KG1 (cell line): ENCODE measurements at places on chromosomes 1 and 21.

DNA sequence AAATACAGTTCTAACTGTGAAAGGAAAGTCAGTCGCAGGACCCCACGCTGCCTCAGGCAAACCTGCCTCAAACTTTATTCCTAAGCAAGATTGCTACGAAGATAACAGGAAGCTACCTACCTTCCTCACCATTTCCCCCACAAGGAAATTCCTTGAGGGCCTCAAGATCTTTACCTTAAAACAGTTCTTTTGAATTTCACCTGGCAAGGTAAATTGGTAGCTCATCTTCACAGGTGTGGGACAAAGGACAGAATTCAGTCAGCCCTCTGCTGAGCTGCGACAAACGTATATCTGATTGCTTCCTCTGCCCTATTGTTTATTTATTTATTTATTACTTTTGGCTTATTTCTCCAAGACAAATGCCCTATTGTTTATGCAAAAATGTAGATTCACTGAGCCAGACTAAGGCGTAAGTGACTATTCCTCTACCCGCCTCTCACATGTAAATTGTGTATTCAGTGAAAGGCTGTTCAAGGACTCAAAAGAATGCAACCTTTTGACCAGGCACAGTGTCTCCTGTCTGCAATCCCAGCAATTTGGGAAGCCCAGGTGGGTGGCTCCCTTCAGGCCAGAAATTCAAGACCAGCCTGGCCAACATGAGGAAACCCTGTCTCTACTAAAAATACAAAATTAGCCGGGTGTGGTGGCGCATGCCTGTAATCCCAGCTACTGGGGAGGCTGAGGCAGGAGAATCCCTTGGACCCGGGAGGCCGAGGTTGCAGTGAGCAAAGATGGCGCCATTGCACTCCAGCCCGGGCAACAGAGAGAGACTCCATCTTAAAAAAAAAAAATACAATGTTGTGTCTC lies 17.3 kb upstream of the PKNOX1 start:
- DNase-seq = no peak

DNA sequence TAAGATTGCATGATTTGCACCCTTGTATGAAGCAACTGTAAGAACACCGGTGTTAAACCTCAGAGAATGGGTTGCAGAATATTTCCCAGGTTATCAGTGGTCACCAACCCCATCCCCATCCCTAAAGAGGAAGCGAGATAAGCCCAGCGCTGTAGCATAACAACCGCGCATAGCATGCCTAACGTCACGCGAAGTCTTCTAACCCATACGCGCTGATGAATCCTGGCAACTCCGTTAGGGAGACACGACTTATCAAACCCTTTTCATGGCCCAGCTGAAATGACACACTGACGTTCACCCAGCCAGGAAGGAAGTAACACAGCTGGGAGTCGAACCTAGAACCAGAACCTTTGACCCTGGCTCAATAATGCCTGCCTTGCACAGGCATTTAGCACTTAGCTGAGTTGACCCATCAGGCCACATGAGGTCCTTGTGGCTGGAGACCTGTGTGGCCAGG lies 24.2 kb downstream of the TMEM51 start:
- no peak for DNase-seq

DNA sequence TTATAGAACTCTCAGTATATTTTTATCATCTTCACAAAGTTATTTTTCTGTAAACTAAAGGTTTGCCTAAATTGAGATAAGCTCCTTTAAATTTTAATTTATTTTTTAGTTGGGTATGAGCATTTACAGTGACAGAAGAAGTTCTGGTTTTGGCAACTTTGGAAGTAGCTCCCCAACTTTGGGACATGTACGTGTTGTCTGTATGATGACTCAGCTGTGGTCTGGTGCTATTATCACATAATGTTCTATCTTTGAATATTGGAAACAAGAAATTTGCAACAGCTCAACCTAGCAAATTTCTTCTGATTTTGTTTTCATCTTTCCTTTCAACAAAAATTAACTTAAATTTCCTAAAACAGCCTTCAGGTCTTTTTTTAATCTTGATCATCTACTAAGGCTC lies 46.6 kb upstream of the C1orf105 start:
- DNase-seq = no peak

GRCh38 chr1:22627331-22627730 lies 9.1 kb upstream of the C1QA start:
- DNase-seq = no peak

GRCh38 chr1:74193908-74194307 lies 4.1 kb downstream of the LRRIQ3 start:
- DNase-seq = no peak

DNA sequence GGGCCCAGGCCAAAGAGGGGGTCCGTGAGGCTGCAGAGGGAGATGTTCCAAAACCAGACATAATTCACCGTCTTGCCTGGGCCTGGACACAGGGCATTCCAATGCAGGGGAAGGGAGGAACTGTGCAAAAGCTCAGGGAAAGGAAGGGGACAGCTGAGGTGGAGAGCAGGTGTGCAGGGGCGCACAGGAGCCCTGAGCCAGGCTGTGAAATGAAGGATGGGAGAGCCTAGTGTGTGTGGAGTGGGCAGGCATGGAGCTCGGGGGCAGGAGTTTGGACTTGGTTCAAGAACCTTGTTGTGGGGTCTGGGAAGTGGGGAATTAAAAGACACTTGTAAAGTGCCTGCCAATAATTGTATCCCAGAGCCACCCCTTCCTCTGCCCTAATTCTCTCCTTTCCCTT lies 2.3 kb downstream of the TNNI1 start:
- no peak for DNase-seq

GRCh38 chr1:36506276-36506920 lies 23.7 kb upstream of the CSF3R start:
- no peak for DNase-seq

DNA sequence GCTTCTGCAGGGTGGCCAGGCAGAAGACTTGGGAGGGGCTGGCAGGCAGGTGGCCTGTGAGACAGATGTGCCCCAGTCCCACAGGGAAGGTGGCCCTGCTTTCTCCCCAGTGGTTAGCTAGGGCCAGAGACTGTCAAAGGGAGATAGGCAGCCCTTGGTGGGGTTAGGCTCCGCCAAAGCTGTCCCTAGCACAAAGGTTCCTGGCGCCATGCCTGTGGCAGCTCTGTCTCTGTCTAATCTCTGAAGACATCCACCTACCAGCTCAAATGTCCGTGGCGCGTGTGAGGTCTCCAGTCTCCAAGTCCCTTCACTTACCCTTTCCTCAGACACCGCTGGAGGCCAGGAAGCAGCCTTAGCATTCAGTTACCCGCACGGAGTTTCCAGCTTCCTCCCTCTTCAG lies 17.7 kb downstream of the TCP10L start:
- DNase-seq = no peak

GRCh38 chr1:202964791-202965410 lies 2.2 kb downstream of the CYB5R1 start:
- DNase-seq = no peak

GRCh38 chr1:31736675-31737074 lies 27.5 kb downstream of the ADGRB2 start:
- DNase-seq = no peak

DNA sequence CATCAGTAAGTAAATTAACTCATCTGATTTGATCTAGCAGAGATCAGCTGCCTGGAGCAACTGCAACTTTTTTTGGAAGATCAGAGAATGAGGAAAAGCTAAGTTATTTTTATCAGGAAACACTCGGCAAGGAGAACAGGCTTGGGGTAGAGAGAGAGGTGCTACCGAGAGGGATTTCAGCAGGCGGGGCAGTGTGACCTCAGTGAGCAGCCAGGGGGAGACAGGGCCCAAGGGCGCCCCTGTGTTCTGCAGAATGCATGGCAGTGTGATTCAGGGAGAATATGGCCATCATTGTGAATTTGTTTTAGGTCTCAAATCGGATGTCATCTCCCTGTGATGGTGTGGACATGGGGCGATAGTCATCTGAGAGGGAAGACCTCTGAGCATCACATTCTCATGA lies 484.1 kb upstream of the VAMP3 start:
- DNase-seq = no peak

DNA sequence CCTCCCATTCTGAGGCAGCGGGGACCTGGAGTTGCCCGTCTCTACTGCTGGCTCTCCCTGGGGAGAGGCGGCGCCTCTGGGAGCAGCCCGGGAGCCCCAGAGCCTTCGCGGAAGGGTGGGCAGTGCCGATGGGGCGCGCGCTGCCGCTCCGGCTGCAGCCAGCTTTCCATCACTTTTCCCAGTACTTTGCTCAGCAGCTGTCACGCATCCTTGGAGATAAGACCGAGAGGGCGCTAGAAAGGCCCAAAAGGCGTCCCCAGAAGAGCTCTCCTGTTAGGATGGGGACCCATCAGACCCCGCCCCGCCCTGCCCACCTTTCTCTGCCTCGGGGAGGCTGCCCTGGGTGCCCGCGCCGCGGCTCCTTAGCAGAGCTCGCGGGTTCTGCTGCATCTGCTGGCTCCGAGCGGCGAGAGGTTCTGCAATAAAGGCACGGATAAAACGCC lies 534 bp downstream of the KCNH1 start:
- DNase-seq = no peak

- DNase-seq = no peak
These were observed 40.3 kb downstream of the PRRX1 start for GRCh38 chr1:170704256-170704655.

DNA sequence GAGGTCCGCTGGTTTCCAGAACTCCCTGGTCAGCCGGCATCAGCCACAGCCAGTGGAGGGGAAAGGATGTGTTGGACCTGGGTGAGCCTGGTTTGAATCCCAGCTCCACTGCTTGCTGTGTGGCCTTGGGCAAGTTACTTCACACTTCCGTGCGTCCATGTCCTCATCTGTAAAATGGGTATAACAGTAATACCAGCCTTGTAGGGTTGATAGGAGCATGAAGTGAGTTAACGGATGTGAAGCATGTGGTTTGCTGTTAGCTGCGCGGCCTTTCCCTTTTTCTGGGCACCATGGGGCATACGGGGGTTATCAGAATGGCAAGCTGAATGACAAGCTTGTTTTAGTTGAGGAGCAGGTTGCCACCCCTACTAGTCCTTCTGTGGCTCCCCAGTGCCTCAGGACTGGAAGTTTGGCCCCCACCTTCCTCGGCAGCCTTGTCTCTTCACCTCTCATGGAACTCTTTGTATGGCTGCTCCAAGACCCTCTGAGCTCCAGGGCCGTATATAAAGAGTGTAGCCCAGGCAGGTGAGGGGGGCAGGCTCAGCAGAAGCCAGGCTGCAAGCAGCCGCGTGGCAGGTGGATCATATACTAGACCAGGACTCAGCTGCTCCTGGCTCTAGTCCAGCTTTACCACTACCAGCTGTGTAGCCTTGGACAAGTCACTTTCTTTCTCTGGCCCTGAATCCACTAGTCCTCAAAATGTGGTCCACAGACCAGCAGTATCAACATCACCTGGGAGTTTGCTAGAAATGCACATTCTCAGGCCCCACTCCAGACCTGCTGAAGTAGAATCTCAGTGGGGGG lies 95.4 kb downstream of the LACTBL1 start:
- DNase-seq = no peak
